NCI-H1048 (cell line): ENCODE measurements at places on chromosomes 6 and 20.

GRCh38 chr6:152206072-152206818, 398.8 kb downstream of the ESR1 start:
- no peak for DNase-seq

- no peak for DNase-seq
These were observed 4.9 kb downstream of the TUBB1 start for GRCh38 chr20:59024111-59024530.

- DNase-seq = no peak
These were observed 512.6 kb downstream of the LMBRD1 start for GRCh38 chr6:69284176-69284730.

DNA sequence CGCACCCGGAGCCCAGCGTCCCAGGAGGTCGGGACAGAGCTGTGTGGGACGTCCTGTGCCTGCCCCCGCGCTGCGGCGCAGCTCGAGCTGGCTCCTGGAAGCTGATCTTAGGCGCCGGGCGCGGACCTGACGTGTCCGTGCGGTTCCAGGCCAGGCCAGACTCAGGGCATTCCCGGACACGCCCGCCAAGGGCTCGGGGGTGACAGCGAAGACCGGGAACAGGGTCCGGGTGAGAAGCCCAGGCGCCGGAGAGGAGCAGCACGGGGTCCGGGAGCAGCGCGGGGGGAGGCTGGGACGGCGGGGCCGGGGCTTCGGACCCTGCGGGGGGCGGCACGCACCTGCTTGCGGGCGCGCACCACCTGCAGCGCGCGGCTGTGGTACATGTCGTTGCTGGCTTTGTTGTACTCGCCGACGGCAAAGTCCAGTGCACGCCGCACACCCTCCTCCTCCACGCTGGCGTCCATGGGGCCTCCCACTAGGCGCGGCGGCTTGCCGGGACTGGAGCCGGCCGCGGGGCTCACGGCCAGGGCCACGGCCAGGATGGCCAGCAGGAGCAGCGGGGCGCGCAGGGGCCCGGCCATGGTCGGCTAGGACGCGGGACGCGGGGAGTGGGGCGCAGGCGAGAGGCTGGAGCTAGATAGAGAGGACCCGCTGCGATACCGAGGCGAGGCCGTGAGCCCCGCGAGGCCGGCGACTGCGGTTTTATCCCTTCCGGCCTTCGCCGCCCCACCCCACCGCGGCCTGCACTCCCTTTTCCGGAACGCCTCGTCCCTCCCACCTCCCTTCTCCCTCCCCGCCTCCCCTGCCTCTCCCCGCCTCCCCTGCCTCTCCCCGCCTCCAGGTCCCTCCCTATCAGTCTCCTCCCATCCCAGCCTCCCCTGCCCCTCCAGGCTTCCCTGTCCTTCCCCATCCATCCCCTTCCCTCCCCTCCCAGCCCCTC, at the start of gene CST3:
Gene CST3, minus strand, starts transcription at position 674 of the 940 bp plus-strand sequence. Its CDS starts 93 bp downstream, at position 581.
- peak; percentile 54 for DNase-seq

GRCh38 chr20:20466341-20466879, 98.5 kb downstream of the INSM1 start:
- no peak for DNase-seq

GRCh38 chr20:50283922-50284810, 93.5 kb downstream of the CEBPB start:
- DNase-seq = no peak

GRCh38 chr6:46078294-46078693, 51.5 kb upstream of the ENPP4 start:
- no peak for DNase-seq

- DNase-seq = no peak
These were observed 100.0 kb upstream of the CARMIL1 start for GRCh38 chr6:25179051-25179778.

- no peak for DNase-seq
These were observed at the start of gene MICAL1 for GRCh38 chr6:109455437-109456110. MICAL1 (minus strand) TSS chr6:109455772; CDS start chr6:109454196, 1,576 bp downstream.

DNA sequence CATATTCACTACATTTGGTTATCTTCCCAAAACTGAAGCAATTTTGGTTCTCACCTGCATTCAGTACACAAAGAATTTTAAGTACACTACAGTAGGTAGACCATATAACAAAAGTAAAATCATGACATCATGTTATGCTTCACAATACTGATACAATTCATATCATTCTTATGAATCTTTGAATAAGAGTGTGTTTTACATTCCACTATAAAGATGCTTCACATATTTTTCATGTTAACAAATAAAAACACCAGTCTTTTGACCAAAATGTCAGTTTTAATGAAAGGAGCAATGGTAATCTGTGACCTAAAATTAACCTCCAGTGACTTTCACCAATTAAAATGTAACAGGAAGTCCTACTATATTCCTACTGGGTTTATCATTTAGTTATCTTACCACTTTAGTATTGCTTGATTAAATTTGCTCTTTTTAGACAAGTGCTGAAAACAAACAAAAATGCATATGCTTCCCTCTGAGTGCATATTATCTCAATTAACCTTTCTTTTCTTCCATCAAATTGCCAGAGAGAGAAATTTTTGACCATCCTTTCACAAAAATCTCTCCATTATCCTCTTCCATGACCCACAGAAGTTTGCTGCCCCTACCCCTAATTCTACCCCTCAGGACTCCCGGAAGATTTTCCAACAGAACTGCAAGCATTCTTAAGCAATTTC, 49.3 kb downstream of the PHIP start:
- no peak for DNase-seq

- no peak for DNase-seq
These were observed 317.5 kb upstream of the HSF2 start for GRCh38 chr6:122081921-122082320.

DNA sequence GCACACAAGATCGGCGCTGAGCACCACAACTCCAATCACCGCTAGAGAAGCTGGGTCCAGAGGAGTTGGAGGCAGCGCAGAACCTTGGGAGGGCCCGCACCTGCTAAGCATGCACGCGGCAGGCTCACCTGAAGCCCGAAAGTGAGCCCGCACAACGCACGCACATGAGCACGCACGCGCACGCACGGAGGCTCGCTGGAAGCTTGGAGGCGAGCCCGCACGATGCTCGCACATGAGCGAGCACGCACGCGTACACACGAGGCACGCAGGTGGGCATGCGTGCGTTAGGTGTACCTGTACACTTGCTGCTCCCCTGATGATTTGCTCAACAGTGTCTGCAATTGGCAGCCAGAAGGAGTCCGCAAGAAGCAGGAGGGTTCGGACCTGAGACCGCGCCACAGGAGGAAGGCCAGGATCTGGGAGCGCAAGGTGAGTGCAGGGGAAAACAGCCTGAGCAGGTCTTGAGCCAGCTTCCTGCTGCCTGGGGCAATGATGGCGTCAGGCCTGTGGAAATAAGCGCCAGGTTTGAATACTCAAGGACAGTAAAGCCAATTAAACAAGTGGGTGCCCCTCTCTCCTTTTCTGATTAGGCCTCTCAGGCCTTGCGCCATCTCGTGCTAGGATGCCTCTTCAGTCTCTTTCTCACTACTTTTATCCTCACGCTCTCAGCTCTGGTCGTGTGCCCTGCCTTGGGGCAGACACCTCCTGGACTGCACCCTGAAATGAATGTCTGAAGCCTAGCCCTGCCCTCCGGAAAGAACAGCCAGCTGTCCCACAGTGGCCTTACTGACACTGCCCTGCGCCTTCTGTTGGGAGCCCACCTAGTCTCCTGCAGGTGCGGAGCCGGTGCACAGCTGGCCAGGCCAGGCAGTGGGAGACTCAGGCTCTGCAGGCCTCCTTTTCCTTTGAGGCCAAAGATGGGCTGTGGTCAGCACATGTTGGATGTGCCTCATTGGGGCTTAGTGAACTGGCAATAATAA, 340.4 kb downstream of the CDC5L start:
- no peak for DNase-seq

- DNase-seq = no peak
These were observed 2.5 kb upstream of the TNFRSF6B start for GRCh38 chr20:63693733-63694583.

GRCh38 chr20:549722-550496, 6.3 kb upstream of the CSNK2A1 start:
- DNase-seq = no peak

- no peak for DNase-seq
These were observed 58.6 kb upstream of the ZNF217 start for GRCh38 chr20:53652090-53652858.

DNA sequence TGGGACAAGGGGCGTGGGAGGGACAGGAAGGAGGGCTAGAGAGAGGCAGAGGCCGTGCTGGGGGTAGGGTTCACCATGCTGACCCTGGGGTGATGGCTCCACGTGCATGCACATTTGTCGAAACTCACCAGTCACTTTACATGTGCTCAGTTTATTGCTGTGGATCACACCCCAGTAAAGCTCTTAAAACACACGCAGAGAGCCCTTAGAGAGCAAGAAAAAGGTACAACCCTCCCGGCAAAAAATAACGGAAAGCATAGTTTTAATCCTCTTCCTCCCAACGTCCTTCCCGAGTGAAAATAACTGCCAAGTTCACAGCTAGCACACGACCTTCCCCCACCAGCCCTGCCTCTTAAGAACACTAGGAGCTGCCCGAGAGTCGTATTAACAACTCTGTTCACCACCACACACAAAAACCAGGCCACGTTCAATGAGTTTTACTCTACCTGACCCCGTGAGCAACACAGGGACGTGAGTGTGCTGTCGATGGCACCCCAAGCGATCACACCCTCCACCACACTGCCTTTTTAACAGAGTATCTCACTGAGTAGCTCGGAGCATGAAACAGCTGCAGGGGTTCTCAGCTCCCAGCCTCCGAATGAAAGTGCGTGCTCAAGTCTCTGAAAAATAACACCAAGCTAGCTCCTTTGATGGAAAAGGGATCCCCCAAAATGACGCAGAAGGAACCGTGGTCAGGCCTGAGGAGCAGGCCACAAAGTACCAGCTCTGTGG, 39.7 kb downstream of the TAF4 start:
- no peak for DNase-seq

DNA sequence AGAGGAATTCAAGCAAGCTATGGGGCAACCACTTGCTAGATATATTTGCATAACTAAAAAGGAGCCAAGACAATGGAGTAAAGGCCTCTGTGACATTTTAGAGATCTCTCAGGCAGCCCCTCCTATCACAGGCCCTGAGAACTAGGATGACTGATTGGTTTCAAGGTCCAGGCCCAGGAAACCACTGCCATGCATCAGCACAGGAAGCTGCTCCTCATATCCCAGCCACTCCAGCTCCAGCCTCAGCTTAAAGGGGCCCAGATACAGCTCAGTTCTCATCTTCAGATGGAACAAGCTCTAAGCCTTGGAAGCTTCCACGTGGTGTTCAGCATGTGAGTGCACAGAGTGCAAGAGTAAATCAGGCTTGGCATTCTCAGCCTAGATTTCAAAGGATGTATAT, 21.1 kb upstream of the THBS2 start:
- no peak for DNase-seq

- no peak for DNase-seq
These were observed 42.6 kb upstream of the MRGBP start for GRCh38 chr20:62753626-62754025.

DNA sequence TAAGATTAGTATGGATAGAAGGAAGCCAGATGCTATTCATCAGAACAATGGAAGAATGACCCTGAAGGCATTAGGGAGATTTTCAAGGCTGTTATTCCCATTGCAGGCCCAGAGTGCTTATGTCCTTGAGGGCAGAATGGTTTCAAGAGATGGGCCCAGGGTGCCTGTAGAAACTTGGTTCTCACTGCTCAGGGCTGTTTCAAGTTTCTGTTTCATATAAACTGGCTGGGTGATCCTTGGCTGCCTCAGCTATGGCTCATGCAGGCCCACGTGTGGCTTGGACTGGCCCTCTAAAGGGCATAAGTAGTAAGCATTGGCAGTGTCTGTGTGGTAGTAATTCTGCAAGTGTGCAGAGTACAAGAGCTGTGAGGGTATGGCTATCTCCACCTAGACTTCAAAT, 540.9 kb upstream of the MAN1A1 start:
- DNase-seq = no peak
